ENCODE measurements at places on chromosomes 1 and 21.

DNA sequence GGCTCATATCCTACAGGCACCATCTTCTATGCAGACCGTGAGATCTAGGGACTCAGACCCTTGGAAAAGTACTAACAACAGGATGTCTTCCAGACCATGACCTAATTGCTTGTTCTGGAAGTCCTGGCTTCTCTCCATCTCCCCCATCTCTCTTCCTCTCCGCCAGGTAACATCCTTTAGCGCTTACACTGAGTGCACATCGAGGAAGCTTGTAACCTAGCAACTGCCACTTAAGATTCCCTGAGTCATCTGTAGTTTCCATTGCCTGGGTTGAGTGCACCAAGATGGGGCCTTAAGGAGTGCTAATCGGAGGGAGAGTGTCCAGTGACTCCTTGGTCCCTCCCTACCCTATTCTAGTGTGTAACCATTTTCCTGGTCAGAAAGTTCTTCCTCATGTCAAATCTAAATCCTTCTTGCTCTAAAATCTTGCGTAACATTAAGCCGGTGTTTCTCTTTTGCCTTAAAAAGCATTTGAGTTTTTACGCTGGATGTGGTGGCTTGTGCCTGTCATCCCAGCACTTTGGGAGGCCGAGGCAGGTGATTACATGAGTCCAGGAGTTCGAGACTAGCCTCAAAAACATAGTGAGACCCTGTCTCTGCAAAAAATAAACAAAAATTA is 9.7 kb downstream of the KLHDC8A start:
- DNase-seq = no peak

DNA sequence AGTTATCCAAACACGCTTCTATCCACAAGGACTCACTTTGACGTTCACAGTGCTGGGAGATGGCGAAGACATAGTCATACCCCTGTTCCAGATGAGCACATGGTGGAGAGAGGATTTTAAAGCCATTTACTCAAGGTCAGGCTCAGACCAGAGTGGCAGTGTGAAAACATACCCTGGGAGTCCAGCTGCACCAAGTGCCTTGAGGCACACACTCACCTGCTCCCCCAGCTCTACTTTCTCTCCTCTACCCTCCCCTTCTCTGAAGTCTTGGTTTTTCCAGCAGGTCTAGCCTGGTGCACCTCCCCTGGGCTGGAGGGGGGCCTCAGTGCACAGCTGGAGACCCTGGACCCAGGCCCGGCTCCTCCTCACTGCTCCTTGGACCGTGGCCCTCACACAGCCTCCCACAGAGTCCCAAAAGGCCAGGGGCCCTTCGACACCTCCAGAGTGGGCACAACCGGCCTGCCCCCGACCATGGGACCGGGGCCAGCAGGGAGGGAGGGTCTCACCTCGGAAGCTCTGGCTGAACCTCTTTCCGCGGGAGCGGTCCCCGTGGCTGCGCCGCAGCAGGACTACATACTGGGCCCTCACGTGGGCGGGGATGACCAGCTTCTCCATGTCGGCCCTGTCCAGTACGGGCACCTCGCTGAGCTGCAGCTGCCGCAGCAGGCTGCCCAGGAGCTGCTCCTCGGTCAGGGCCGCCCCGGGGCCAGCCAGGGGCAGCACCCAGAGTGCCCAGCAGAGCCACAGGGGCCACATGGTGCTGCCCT is 452 bp downstream of the LEFTY2 start:
- DNase-seq = no peak

GRCh38 chr21:45972716-45973474 is 8.7 kb upstream of the COL6A1 start:
- DNase-seq = no peak

GRCh38 chr1:21143752-21144151 is 32.9 kb downstream of the EIF4G3 start:
- no peak for DNase-seq

- DNase-seq = no peak
Measured at GRCh38 chr1:61501971-61502916, 222.7 kb downstream of the TM2D1 start.

DNA sequence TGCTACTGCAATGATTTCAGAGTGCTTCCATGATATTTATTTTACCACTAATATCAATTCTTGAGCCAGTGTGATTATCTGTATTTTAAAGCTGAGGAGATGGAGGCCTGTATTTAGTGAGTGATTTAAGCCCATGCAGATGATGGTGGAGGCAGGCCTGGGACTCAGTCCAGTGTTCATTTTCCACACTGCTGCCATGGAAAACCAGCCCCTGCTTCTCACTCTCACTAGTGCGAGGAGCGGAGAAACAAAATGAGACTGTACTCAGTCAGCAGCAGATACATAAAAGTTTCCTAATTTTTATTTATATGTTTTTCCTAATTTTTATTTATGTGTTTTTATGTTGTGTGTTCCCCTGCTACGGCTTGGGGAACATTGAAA is 32.8 kb downstream of the LRRC8B start:
- DNase-seq = no peak

GRCh38 chr1:95311014-95311413 is 77.0 kb downstream of the RWDD3 start:
- DNase-seq = no peak

- DNase-seq = no peak
Measured at GRCh38 chr1:117598489-117598888, 7.4 kb upstream of the TENT5C start.

GRCh38 chr1:231584117-231584516 is 42.5 kb upstream of the DISC1 start:
- no peak for DNase-seq

- DNase-seq = no peak
Measured at GRCh38 chr1:85417876-85418275, 47.1 kb downstream of the DDAH1 start.

GRCh38 chr1:13492711-13493110 is 21.1 kb downstream of the LRRC38 start:
- no peak for DNase-seq

DNA sequence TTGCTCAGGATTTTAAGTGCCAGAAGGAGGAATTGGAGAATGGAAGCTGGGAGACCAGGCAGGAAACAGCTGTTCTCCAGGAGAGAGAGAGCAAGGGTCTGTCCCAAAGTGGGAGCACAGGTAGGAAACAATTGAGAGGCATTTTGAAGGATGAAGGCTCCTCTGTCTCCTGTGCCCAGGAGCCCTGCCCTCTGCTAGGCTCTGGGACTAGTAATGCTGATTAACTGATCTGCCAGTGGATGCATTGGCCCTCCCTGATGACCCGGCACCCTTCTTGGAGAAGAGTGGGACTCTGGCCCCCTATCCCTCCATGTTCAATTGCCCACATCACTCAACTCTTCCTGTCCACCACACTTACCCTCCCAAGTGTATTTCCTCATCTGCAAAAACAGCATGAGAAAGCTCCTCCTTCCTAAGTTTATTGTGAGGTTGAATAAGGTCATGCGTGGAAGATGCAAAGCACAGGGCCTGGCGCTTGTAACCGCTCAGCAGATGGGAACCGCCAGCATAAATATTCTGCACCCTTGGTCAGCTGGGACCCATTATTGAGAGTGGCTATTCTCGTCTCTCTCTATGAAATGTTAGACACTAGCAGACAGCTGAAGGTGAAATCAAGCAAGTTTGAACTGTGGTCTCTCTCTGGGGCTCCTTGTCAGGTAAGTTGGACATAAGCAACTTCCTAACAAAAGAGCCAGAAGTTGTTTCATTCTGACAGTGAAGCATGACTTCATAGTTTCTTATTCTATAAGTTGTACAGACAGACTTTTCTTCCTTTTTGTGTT is 63.0 kb upstream of the ANGPTL1 start:
- no peak for DNase-seq

- DNase-seq = no peak
Measured at GRCh38 chr1:190452272-190452848, 25.3 kb downstream of the BRINP3 start.

GRCh38 chr1:161718559-161719324 is 2.6 kb upstream of the FCRLB start:
- DNase-seq = no peak

DNA sequence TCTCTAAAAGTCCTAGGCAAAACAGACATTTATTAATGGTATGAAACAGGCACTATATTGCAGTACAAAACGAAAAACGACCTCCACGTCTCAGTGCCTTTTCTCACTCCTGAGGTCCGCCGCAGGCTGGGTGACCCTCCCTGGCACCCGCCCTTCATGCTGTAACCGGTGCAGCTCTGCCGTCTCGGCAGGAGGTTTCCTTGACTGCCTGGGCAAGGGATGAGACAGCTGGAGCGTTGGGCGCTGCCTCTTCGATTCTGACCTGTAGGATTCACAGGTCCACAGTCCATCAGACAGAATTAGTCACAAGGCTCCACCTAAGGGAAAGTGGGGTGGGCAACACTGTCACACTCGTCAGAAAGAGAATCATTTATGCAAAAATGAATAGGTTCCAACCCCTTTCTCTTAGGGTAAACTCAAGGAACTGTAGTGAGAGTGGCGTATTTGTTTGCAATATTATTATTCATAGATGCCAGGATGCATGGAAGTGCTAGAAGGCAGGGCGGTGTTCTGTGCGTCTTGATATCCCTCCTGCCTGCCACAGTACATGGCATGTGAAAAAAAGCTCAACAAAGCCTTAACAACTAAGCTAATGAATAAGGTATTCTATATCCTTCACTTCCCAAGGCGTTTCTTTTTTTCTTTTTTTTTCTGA is 23.5 kb upstream of the ZBTB18 start:
- DNase-seq = no peak

DNA sequence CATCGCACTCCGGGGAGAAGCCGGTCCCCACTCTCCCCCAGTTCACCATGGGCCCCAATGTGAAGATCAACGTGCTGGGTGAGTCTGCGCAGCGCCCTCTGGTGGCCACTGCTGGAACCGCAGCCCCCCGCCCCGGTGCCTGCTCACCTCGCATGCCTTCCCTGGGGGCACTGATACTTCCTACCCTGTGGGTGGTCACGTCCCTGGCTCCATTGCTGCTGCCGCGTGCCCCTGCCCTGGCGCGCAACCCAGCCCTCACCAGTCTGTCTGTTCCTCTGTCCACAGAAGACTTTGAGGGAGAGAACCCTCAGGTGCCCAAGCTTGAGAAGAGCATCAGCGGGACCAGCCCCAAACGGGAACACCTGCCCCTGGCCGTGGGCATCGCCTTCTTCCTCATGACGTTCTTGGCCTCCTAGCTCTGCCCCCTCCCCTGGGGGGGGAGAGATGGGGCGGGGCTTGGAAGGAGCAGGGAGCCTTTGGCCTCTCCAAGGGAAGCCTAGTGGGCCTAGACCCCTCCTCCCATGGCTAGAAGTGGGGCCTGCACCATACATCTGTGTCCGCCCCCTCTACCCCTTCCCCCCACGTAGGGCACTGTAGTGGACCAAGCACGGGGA is 7.6 kb downstream of the EFNA3 start:
- DNase-seq = peak; percentile 80

DNA sequence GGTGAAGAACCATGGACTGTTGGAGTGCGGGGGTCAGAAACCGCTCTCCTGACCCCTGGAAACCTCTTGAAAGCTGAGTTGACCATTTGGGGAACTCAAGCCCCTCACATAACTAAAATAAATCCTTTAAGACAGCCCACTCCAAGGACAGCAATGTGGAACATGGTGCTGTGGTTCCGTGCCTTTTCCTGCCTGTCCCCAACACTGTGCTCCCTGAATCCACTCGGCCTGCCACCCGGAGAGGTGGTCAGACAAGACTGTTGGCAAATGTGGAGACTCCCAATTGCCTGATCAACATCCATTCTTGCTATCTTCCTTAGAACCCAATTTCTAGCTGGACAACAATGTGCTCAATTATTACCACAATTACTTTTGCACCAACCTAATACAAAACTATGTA is 286.0 kb downstream of the NPHP4 start:
- DNase-seq = no peak

DNA sequence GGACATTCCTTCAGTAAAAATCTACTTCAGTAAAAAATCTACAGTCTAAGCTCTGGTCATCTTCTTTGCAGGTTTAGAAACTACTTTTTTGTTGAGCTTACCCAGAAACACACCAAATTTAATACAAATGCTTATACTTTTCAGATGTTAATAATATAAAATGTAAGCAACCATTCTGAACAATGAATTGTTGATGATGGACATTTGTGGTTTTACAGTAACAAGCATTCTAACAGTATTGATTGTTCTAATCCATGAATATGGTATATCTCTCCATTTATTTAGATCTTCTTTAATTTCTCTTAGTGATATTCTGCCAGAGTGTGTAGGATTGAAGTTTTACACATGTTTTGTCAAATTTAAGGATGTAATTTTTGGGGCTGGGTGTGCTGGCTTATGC is 27.0 kb upstream of the SRSF10 start:
- DNase-seq = no peak

DNA sequence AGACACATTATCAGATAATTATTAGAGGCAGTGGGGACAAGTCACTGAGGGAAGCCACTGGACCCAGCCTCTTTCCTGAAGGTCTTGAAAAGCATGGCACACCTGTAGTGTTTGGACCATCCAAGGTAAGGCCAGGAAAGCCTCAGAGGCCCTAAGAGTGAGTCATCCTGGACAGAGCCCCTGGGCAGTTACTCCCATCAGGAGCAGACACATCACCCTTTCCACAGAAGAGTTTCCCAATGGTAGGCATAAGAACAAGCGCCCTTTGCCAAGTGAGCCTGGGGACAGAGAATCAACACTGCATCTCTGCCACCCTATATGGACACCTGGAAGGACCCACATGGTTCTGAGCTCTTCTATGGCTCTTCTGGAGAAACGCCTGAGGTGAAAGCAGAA is 136.0 kb downstream of the PLXNA2 start:
- no peak for DNase-seq

- no peak for DNase-seq
Measured at GRCh38 chr1:81228926-81229325, 571.8 kb upstream of the ADGRL2 start.

- DNase-seq = no peak
Measured at GRCh38 chr1:70358921-70359564, 4.5 kb upstream of the ANKRD13C start.

- no peak for DNase-seq
Measured at GRCh38 chr1:42949312-42950115, 9.2 kb downstream of the SLC2A1 start.

DNA sequence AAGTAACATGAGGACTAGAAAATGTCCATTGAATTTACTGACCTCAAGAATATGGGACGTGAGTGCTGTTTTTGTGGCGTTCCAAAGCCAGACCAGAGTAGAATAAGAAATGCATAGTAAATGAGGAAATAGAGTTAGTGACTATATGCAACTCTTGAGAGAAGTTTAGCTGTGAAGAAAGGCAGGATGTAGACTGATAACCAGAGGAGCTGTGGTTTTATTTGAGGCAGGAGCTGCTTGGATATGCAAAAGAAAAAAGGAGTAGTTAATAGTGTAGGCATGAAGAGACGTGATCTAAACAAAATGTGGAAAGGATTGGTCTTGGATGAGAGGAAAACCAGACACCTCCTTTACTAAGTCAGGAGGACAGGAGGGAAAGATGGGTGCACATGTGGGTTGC is 28.2 kb downstream of the DNAH14 start:
- no peak for DNase-seq

DNA sequence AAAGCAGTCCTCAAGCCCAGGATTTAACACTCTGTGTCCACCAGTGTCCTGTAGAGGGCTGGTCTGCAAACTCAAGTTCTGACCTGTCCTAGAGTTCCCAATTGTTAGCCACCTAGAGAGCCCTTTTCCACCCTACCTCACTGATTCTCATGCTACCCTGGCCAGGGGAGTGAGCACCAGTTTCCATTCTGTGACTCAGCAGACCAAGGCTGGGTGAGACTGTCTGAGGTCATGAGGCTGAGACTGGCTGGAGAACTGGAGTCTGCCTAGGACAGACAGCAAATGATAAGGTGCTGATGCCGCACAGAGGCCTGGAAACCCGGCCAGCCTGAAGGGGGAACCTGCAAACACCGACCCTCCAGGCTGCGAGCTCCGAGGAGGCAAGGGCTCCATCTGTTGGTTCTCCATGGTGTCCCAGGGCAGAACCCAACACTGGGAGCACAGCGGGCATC is 13.7 kb downstream of the GLIS1 start:
- no peak for DNase-seq

- DNase-seq = no peak
Measured at GRCh38 chr21:34988625-34989024, 60.5 kb downstream of the RUNX1 start.

All from activated CD4-positive, alpha-beta T cell treated with anti-CD3 and anti-CD28 coated beads, Interleukin-2, amount 50 U/mL, for 1 hour (primary cell).